ENCODE measurements at places on chromosomes 6 and 20.

GRCh38 chr6:35494161-35494563 is 2.7 kb downstream of the TEAD3 start:
- no peak for DNase-seq

- no peak for DNase-seq
Observed at GRCh38 chr6:99530627-99531026, 15.4 kb upstream of the USP45 start.

DNA sequence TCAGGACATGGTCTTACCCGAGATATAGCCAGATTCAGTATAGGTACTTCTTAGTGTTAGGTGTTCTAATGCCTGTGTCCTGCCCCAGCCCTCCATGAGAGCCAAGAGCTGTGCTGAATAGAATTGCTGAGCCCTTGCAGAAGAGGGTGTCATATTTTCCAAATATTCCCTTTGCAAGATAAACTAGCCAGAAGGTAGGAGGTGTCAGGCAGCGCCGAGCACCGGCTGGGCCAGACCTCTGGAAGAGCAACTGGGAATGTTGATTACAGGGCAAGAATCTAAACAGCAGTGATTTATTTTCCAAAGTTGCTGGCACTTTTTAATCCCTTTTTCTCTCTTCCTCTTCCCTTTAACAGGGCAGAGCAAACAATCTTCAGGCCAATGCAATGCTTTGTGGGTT is 37.1 kb upstream of the EZR start:
- peak; percentile 68 for DNase-seq

DNA sequence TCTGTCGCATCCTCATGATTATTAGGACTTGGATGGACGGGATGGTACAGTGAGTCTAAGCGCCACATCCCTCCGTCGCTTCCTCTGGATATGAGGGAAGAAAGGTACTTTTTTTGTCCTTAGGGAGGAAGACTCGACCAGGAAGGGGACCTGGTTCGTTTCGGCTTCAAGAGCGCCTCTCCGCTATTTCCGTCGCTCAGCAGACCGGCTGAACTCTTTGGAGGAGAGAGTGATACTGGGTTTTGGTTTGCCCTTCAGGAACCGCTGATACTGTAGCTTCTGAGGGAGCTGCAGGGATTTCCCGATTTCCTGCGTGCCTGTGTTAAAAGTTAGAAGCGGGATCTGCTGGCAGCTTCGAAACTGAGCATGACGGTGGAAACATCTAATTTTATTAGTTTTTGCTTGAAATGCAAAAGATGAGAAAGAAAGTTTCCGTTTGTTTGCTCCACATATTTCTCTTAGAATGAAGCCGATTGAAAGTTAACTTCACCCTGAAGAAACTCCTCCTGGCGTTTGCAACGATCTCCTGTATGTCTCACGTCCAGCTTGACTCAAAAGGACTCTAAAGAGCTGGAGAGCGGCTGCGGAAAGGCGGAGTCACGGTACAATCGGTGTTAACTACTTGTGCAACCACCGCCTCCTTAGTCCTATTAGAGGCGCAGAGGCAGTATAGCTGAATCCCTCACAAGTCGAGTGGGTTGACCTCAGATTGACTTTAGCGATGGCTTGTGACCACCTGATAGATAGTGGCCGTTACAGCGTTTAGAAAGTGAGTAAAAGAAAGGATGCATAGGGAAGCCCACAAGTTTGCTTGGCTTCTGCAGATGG is 129.4 kb downstream of the TRIM27 start:
- peak; percentile 77 for DNase-seq

GRCh38 chr20:10498200-10498599 is 63.1 kb downstream of the SLX4IP start:
- DNase-seq = peak; percentile 77

DNA sequence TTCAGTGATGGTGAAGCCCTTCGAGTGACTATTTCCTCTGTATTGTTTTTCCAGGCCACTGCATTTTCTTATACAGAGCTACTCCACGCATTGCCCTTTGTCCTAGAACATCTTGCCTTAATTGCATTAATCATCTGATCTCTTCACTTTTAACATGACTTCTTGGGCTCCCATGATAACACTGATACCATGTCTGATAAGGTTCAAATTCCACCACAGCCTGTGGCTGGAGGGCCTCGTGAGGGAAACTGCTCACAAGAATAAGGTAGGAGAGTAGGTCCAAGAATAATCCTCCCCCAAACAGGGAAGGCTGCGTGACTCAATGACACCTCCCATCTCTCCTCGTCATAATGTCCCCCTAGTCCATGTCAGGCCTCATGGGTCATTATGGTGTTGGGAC is 165.5 kb upstream of the ECI2 start:
- DNase-seq = no peak

DNA sequence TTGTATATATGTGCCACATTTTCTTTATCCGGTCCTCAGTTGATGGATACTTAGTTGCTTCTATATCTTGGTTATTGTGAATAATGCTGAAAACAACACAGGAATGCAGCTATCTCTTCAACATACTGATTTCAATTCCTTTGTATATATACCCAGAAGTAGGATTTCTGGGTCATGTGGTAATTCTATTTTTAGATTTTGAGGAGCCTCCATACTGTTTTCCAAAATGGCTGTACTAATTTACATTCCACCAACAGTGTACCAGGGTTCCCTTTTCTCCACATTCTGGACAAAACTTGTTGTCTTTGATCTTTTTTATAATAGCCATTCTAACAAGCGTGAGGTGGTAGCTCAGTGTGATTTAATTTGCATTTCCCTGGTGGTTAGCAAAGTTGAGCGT is 1.6 kb downstream of the SIRT5 start:
- DNase-seq = no peak

DNA sequence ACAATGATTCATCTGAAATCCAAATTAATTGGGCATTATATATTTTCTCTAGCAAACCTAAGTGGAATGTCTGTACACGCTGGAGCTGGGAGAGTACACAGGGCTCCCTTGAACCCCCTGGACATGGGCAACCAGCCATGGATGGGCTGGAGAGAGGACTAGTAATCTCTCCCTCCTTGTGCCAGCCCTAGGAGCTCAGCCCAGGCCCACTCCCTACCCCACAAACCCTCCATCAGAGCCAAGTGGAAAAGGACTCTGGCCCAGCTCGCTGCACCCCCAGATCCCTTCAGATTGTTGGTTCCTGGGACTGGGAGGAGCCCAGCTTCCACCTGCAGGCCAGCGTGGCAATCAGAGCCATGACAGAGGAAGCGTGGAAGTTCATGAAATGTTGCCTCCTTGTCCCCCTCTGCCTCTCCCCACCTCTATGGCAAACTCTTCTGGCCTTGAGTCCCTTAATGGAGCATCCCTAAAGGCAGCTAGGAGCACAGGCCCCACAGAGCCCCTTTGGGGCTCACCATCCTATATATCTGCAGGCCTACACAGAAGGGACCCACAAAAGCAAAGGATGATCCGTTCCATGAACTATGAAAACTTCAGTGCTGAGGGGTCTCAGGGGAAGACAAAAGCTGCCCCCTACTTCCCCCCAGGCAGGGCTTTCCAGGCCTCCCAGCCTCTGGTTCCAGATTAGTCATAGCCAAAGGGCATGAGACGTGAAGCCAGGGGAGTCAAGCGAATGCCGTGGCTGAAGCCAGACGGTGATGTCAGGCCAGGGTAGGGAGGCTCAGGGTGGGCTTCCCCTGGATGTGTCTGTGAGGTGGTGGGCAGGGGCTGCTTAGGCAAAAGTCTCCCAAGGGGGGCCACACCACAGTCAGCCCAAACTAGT is 126.4 kb upstream of the MAFB start:
- DNase-seq = peak; percentile 51

DNA sequence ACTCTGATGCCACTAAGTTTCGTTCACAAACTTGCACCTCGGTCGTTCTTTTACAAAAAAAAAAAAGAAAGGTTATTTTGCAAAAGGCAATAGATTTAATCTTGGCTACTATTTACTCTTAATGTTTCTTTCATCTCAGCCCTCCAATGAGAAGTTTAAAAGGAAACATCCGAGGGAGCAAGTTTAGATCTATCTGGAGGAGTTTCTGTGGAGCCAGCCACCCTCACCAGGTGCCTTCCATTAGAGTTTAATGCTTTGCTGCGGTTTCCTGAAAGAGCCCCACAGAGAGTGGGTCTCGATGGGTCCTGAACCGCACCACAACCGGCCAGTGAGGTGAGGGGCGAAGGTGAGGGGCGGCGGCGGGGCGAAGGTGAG is 632 bp downstream of the PRKN start:
- no peak for DNase-seq

GRCh38 chr6:33672808-33673207 is 38.7 kb downstream of the UQCC2 start:
- DNase-seq = peak; percentile 95

- no peak for DNase-seq
Observed at GRCh38 chr6:134065706-134066105, 13.3 kb upstream of the SLC2A12 start.

Measured in islet precursor cell (in vitro differentiated cells).